ENCODE measurements at places on chromosomes 11 and 22. TPM values are rescaled to one million over a fixed set of nuclear protein-coding genes. Genes with fewer than 3 reads are reported as not detected.

Gene JRKL
- polyA plus RNA-seq, result 13.2 TPM

Gene MYO18B
- polyA plus RNA-seq, result 68.0 TPM

Gene WNT7B
- 4.9 TPM for polyA plus RNA-seq

Gene CSF2RB
- 2.1 TPM for polyA plus RNA-seq

Gene CSRP3
- 583 TPM for polyA plus RNA-seq

DNA sequence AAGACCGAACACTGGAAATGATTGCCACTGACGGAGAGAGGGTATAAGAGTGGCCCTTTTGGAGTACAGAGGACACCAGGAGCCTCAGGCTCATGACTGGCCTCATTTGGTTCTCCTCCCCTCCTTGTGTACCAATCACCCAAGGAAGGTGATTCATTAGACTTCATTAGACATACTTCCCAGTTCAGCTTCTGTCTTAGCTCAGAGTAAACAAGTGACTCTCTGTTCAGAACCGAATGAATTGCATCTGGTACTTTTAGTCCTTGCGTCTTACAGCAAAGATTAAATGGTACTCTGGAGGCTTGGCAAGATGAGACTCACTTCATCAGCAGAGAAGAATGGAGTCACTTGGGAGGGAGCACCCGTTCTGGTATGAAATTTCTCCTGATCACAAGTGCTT is 75.2 kb downstream of the ZNRF3 start:
- DNase-seq, result no peak

Gene NCF4
- polyA plus RNA-seq, result 4.5 TPM

Gene RASD2
- 15.9 TPM for polyA plus RNA-seq

Gene OLFML1
- polyA plus RNA-seq, result 57.7 TPM

DNA sequence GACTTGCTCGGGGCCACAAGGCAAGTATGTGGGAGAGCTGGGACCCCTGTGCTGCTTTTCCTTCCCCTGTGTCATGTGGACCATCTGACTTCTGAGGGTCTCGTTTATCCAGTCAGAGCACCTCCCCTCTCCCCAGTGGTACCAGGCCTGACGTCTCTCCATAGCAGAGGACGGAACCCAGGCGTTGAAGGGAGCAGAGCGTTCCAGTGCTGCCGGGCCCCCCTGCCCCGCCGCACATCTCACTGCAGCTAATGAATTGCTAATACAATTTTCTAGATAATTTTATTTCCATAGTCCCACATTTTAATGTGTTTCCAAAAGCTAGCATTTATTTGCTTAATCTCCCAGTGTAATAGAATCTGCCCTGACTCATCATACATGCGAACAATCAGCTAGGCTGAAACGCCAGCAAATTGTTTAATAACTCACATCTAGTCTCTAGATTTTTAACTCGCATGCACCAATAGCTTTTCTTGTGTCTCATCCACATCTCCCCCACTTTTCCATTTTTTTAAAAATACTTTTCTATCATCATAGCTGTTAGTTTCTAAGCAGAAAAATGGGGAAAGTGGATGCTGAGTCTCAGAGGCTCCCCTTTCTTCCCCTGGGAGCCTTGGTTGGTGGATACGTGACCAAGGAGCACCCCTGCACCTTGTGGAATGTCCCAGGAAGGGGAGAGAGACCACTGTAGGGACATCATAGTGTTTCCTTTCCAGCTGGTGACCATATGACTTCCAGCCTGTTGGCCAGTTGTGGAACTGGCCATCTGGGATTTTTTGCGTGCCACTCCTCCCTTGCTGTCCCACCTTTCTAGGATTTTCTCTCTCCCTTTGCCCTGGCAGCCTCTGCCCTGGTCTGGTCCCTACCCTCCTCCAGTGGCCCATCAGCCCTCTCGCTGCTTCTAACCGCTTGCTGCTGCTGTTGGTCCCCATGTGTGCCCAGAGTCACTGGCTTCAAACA is 58.6 kb upstream of the NNMT start:
- DNase-seq, result no peak

GRCh38 chr22:45942787-45943493 is 34.0 kb downstream of the WNT7B start:
- DNase-seq, result no peak

Data from muscle of back (tissue), 13 donors.